ENCODE measurements at places on chromosomes 11 and 22.

- DNase-seq: no peak
Observed at GRCh38 chr11:6129635-6130034, 22.2 kb downstream of the OR56B4 start.

- no peak for DNase-seq
Observed at GRCh38 chr11:75402002-75402773, 2.9 kb downstream of the RPS3 start.

DNA sequence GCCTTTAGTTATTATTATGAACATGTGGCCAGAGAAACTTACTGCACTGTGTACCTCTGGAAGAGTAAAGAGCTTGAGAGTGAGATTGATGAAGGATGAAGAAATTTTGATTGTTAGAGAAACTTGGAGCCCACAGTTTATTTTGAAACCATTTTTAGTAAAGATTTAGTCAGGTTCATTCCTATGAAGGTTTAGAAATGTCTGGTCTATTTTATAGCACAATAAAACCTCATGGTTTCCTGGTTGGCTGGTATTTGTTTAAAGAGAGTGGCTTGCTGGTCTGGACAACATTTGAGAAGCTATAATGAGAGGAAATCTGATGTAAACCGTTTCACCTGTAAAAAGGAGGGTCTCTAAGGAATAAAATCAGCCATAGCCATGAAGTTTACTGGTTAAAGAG is 8.8 kb upstream of the PDE3B start:
- DNase-seq: no peak

- no peak for DNase-seq
Observed at GRCh38 chr22:24831687-24832086, 25.7 kb downstream of the SGSM1 start.

- DNase-seq: no peak
Observed at GRCh38 chr22:42433754-42434682, 1.8 kb upstream of the NFAM1 start.

DNA sequence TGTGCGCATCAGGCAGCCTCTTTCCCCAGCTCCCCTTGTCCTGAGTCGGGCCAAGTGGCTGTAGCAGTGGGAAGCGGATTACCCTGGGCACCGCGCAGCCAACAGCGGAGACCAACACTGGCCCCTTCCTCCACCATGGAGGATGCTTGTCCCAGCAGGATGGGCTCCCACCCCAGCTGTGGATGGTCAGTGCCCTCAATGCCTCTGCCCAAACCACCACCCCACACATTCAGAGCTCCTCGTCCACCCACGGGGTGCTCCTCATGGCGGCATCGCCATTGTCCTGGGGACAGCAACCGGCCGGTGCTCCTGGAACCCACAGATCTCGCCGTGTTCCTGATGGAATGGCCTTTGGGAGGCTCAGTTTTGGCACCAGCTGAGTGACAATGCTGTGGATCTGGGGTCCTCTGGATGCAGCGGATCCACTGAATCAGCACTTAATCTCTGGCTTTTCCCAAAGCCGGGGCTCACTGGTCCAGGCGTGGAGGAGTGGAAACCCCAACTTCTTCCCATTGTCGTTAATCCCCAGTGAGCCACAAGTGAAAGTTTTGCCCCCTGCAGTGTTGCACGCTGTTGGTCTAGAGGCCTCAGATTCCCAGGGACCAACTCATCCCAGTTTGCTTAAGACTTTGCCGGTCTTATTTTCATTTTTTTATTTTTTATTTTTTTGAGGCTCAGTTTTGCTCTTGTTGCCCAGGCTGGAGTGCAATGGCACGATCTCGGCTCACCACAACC is 4.1 kb upstream of the B4GALNT4 start:
- DNase-seq: no peak

GRCh38 chr22:27540656-27541396 is 260.7 kb downstream of the MN1 start:
- no peak for DNase-seq

GRCh38 chr11:133948711-133949110 is 8.1 kb downstream of the IGSF9B start:
- no peak for DNase-seq

GRCh38 chr22:40263191-40263590 is 83.1 kb upstream of the ADSL start:
- no peak for DNase-seq

DNA sequence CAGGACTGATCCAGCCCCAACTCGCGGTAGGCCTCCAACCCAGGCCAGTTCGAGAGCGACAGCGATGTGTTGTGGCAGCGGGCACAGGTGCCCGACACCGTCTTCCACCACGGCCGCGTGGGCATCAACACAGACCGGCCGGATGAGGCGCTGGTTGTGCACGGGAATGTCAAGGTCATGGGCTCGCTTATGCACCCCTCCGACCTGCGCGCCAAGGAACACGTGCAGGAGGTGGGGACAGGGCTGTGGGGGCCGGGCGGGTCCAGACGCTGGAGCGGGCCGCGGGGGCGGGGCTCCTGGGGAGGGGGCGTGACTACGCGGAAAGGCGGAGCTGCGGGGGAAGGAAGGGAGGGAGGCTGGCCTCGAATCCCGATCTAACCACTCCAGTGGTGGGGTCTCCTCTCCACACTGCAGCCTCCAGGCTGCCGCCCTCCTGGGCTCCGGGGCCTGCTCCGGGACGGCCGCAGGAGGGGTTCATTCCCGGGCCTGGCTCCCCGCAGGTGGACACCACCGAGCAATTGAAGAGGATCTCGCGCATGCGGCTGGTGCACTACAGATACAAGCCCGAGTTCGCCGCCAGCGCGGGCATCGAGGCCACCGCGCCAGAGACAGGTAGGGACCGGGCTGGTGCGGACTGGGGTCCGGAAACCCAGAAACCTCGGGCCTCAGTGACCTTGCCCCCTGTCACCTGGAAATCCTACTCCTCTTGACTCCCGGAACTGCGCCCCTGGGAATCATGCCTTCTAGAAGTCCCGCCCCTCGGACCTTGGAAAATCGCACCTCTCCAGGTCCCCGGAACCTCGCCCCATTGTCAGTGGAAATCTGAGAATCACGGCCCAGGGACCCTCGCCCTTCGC is 14.9 kb downstream of the TMEM258 start:
- peak; percentile 69 for DNase-seq

DNA sequence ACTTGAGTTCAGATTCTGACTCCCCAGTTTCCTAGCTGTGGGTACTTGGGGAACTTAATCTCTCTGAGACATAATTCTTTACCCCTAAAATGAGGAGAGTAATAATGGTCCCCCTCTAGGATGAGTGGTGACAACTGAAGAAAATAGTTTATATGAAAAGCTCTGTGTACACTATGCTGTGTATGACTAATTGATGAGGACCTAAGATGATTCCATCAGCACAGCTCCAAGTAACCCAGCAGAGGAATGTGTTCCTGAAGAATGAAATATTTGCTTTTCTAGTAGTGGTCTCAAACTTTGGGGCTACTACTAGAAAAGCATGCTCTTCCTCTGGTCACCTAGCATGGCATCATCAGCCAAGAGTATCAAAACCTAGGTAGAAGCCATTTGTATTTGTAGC is 217.3 kb upstream of the NARS2 start:
- DNase-seq: no peak

- no peak for DNase-seq
Observed at GRCh38 chr11:123052901-123053721, 8.8 kb downstream of the HSPA8 start.

DNA sequence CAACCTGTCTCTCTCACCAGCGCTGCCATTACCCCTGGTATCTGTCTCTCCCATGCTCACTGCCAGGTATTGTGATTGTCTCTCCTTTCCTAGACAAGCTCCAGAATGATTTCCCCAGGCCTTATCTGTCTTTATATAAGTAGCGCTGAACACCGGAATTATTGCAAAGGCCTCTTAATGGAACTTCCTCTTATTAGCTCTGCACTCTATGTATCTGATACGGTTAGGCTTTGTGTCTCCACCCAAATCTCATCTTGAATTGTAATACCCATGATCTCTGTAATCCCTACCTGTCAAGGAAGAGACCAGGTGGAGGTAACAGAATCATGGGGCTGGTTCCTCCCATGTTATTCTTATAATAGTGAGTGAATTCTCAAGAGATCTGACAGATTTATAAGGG is 39.3 kb downstream of the DDI1 start:
- DNase-seq: no peak

DNA sequence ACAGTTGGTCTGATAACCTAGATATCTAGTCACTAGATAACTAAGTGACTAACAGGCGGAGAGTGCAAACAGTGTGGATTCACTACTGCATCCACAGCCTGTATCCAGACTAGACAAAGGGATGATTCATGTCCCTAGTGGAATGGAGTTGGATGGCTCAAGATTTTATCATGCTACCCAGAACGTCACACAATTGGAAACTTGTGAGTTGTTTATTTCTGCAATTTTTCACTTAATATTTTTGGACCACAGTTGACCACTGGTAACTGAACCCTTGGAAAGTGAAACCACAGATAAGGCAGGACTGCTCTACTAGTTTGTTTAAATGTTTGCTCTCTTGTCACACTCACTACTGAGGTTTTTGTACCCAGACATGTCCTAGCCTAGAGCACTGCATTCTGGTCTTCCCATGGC is 76.0 kb downstream of the UBASH3B start:
- DNase-seq: no peak

DNA sequence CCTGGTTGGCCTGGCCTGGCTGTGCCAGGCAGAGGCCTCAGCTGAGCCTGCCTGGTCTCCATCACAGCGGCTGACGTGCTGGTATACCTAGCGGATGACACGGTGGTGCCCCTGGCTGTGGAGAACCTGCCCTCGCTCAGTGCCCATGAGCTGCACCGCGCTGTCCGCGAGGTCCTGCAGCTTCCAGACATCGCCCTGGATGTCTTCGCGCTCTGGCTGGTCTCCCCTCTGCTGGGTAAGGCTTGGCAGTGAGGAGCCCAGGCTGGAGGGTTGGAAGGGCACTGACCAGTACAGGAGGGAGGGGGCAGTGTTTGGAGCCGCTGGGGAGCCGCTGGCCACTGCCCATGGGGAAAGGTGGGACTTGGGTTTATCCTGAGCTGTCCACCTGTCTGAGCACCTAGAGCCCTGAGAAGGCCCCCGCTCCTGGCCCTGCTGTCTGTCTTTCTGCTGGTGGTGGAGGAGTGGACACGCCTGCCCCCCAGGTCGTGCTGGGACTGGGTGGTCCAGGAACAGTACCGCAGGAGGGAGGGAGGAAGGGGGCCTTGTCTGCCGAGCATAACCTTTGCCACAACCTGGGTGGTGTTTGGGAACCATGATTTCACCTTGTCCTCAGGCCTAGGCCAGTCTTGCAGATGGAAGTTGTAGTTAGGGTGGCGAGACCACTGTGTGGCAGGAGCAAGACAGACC is 3.0 kb downstream of the FRMD8 start:
- no peak for DNase-seq

DNA sequence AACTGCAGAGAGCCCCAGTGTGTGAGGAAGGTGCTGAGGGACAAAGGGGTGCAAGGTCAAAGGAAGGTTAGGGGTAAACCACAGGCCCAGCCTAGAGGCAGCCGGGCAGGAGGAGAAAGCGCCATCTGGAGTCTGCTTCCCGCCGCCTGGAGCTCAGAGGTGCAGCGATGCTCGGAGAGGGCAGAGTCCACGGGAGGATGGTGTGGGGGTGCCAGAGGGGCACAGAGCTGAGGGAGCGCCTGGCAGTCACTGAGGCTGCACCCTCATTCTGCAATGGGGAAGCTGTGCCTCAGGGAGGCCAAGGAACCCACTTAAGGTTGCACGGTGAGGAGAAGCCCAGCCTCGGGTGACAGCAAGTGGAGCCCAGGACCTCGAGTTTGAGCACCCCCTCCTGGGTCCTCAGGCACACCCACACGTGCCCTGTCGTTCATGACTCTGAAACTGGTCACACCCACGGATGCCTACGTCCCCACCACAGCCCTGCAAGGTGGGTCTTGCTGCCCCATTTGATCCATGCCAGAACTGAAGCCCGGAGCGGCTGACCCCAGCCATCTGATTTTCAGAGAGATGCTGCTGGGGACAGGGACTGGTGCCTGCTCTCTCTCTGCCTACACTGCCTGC is 1.6 kb downstream of the IL2RB start:
- no peak for DNase-seq

- DNase-seq: no peak
Observed at GRCh38 chr11:43585877-43586608, 94.5 kb upstream of the HSD17B12 start.

DNA sequence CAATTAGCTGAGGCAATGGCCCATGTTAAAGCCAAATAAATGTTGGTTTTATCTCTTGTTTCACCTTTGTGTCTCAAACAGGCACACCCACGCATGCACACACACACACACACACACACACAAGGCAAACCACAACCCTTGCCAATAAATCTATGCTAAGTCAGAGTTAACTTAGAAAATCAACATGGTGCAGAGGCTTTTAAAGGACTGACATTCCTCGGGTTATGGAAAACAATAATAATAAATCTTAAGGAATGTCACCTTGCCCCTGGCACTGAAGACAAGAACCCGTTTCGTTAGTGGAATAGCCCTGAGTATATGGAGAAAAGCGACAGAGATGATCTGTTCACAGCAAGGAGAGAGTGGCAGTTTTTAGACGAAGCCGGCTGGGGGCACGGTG is 326.3 kb downstream of the NTM start:
- DNase-seq: no peak

DNA sequence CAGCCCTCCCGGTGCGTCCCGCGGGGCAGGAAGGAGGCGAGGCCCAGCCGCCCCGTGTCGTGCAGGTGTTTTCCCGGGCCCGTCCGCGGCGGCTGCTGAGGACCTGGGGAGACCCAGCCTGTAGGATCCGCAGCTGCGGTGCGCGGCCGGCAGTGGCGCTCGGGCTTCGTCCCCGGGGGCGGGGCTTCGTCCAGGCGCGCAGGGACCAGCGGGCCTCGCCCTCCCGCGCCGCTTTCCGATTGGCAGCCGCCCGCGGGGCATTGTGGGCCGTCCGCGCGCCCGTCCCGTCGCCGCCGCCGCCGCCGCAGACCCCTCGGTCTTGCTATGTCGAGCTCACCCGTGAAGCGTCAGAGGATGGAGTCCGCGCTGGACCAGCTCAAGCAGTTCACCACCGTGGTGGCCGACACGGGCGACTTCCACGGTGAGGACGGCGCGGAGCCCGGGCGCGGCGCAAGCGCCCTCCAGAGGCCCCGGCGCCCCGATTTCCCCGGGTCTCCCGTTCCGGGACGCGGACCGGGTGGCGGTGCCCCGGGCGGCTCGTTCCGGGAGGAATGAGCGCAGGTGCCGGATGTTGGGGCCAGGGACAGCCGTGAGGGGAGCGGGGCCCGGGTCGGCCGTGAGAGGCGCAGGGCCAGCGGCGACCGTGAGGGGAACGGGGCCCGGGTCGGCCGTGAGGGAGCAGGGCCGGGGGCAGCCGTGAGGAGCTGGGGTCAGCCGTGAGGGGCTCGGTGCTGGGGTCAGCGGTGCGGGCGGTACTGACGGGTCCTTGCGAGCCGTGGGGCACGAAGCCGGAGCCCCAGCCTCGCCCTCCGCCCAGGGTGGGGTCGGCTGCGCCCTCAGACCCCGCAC is at the start of gene TALDO1:
TALDO1 (plus strand) TSS at position 307 of the 849 bp plus-strand sequence; CDS start at position 325, 18 bp downstream.
- peak; percentile 79 for DNase-seq

GRCh38 chr11:87870086-87870485 is 305.2 kb downstream of the RAB38 start:
- no peak for DNase-seq

GRCh38 chr11:108009497-108010370 is 1.0 kb downstream of the CUL5 start:
- DNase-seq: no peak

- DNase-seq: no peak
Observed at GRCh38 chr22:23110190-23110921, 31.4 kb downstream of the RSPH14 start.

GRCh38 chr11:86143087-86144030 is 74.5 kb upstream of the PICALM start:
- no peak for DNase-seq

- DNase-seq: no peak
Observed at GRCh38 chr22:46500201-46500600, 37.2 kb downstream of the CELSR1 start.

- peak; percentile 25 for DNase-seq
Observed at GRCh38 chr22:38766076-38766777, 10.4 kb upstream of the SUN2 start.

Measured in T-helper 17 cell (primary cell).